ENCODE measurements at places on chromosomes 2 and 18.

GRCh38 chr2:162277381-162277780, 34.1 kb upstream of the FAP start:
- no peak for DNase-seq

DNA sequence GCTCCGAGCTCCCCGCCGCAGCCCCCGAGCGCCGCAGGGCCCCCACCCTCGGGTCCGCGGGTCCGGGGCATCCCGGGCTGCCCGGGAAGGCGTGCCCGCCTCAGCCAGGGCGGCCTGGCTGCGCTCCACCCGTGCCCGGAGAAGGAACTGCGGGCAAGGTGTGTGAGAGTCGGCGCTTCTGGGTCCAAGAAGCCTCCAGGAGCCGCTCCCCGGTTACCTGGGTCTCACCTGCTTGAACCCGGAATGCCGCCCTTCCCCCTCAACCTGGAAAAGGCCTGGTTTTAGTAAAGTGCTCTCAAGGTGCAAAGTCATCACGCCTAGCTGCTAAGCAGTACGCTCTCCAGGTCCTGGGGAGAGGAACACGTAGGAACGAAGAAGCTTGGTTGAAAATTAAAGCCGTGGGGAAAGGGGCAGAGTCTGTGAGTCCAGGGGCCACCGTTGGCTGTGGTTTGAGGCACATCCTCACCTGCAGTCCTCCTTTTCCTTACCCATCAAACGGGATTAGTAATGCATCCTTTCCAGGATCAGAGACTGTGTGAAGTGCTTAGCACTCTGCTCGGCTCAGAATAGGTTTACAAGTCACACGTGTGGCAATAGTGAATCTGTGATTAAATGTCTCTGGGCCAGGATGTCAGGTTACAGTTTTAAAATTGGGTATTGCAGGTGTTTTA, 1.2 kb downstream of the ASAP2 start:
- no peak for DNase-seq

- no peak for DNase-seq
Observed at GRCh38 chr2:191197096-191197495, 46.3 kb upstream of the STAT4 start.

DNA sequence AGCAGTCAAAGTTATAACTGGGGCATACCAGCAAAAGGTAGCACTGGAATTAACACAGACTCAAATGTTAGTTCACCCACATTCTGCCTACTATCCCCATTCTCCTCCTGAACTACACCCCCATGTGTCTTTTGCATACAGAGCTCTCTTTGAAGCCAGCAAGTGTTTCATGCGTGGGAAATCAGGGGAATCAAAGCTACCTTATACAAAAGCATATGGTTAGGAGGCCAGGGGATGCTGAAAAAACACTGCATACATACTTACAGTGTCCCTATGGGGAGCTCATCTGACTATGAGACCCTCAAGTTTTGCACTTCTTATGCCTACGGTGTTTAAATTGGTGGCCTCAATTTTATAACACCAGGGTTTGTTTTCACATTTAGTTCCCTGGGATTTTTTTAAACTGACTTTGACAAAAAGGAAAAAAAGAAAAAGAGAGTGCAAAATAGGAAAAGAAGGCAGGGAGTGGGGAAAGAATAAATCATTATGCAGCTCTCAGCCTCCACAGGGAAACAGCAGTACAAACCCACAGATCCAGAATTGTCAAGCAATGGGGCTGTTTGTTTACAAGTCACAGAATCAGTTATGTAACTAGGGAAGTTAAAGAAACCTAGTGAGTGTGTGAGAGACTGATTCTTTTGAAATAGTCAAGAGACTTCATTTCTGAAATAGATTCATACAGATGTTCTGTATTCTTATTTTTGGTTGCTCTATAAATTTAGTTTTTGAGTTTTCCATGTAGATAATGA, 20.1 kb upstream of the PPP3R1 start:
- DNase-seq: no peak

DNA sequence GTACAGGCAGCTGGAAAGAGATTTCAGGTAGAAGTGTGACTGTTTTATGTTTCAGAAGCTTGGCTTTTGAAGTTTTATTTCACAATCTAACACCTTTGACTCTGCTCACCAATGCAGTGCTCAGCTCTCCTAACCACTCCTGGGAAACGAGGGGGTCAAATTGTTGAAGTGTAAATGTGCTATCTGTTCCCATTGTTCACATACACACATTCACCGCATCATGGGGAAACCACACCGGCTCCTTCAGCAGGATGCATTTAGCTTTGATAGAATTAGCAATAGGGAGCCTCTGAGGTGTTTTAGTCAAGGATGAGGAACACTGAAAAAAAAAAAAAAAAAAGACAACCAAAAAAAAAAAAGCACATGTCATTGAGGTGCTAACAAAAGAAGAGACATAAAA, 13.4 kb upstream of the DLGAP1 start:
- DNase-seq: no peak

DNA sequence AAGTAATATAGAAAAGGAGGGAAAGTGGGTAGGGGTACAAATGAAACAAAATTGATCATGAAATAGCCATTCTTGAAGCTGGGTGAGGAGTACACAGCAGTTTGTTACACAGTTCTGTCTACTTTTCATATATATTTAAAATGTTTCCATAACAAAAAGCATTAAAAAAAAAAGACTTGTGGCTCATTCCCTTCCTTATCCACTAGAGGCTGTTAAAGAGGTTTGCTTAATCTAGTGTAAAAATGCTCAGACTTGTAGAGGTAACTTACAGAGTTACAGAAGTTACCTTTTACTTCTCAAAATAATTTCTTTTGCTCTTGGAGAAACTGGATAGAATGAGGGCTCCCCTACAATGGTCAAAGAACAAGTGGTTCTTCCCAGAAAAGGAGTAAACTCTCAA, 8.1 kb upstream of the WIPF1 start:
- no peak for DNase-seq

- no peak for DNase-seq
Observed at GRCh38 chr2:36371070-36371874, 15.7 kb downstream of the CRIM1 start.

GRCh38 chr18:41647914-41648313, 307.1 kb upstream of the PIK3C3 start:
- DNase-seq: no peak

DNA sequence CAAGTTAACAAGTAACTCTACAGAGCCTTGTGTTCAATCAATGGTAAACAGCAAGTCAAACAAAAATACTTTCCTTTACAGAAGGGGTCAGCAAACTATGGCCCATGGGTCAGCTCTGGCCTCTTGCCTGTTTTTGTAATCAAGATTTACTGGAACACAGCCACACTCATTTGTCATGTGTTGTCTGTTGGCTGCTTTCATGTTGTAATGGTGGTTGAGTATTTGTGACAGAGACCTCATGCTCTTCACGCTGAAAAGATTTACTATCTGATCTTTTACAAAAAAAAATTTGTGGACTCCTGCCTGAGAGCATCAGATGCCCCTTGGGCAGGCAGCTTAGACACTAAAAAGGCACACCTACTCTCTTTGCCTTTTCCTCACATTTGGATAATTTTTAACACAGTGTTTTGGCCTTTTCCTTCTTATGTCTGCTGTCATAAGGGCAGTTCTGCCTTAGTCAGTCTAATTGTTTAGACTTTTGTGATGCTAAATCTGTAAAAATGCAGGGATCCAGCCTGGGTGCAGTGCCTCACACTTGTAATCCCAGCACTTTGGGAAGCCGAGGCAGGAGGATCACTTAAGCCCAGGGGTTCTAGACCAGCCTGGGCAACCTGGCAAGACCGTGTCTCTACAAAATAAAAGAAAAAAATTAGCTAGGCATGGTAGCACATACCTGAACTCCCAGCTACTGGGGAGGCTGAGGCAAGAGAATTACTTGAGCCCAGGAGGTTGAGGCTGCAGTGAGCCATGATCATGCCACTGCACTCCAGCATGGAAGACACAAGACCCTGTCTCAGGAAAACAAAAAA, 18.3 kb downstream of the IL1B start:
- DNase-seq: no peak

GRCh38 chr2:146867477-146867986, 977.3 kb upstream of the ACVR2A start:
- DNase-seq: no peak

GRCh38 chr2:202723746-202724145, 89.0 kb downstream of the FAM117B start:
- DNase-seq: no peak

- DNase-seq: no peak
Observed at GRCh38 chr2:138699421-138699820, 80.8 kb downstream of the NXPH2 start.

GRCh38 chr2:17815468-17816184, 634 bp upstream of the MSGN1 start:
- DNase-seq: no peak

DNA sequence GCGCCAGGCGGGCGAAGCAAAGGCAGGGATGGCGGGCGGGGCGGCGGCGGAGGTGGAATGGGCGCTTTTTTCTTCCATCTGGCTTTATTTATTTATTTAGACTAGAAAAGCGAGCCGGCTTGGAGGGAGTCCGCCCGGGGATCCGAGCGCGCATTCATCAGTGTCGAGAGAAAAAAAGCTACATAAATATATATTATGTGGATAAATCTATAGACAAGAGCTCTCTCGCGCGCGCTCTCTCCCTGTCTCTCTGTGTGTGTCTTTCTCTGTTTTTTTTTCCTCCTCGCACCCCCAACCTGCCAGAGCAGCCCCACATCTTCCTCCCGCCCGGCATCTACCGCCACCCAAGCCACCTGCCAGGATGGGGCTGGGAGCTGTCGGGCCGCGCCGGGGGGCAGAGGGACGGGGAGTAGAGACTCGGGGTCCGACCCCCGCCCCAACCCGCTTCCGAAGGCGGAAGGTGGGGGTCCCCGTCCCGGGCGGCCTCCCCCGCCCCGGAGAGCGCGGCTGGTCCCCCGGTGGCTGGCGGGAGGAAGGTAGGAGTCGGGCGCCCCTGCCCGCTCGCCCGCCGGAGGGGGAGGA, 972 bp upstream of the CELF4 start:
- no peak for DNase-seq

- no peak for DNase-seq
Observed at GRCh38 chr2:217797165-217797564, 205.6 kb downstream of the TNS1 start.

GRCh38 chr18:73040247-73040646, 172.5 kb upstream of the NETO1 start:
- DNase-seq: no peak

DNA sequence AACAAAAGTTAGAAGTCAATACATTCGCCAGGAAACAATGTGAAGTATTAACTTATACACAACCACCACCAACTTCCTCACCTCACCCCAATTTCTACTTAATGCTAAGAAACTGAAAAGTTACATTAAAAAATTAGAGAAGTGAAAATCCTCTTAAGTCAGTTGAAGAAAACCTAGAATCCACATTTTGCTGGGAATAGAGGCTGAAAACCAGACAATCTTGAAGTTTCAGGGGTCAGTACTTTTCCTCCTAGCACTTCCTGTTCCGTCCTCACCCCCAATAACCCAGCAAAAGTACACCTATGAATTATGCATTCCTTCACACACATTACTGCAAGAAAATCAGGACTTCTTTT, 6.3 kb downstream of the YES1 start:
- DNase-seq: no peak

DNA sequence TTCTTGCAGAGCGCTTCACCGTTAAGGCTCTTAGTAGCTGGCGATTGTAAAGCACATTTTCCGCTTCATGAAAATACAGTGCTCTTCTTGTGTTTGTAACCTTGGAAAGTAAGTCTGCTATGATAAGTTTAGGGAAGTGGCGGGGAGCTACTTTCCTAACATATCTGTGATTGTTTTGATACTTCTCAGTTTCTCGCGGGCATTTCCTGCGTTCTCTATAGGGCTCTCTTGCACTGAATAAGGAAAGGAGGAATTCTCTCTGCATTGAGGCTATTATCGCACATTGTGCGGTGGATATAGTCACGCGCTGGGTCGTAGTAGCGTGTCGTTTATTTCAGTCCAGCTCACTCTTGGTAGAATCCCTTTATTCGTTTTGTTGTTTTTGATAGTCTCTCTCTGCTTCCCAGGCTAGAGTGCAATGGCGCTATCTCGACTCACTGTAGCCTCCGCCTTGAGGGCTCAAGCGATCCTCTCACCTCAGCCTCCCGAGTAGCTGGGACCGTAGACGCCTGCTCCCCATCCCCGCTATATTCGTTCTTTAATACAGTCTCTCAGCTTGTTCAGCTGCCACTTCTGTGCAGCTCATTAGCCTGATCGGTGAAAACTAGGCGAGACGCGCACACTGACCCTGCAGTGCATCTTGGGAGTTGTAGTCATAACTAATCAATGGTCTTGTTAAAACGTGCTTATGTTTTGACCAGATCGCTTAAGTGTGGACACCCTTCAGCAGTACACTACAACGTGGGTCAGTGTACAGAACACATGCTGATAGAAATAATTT, 1.0 kb upstream of the PPP4R3B start:
- DNase-seq: no peak

Measured in fibroblast of skin of left quadriceps (primary cell).